ENCODE measurements at places on chromosomes 1 and 21. TPM values are rescaled to one million over a fixed set of nuclear protein-coding genes. Genes with fewer than 3 reads are reported as not detected.

Gene RIIAD1
- total RNA-seq, result not detected

Gene FCMR
- 2.7 TPM for total RNA-seq

Gene S100A7A
- not detected for total RNA-seq

GRCh38 chr1:207429963-207430362, 24.2 kb upstream of the CR2 start:
- no peak overlapping the region for H3K4me3 ChIP-seq
- H3K36me3 ChIP-seq, result no peaks in the 10 kb centered on the region
- H3K27ac ChIP-seq, result no peak overlapping the region
- no peaks in the 10 kb centered on the region for H3K27me3 ChIP-seq

- H3K27ac ChIP-seq, result no peak overlapping the region
- H3K4me1 ChIP-seq, result no peaks in the 10 kb centered on the region
- DNase-seq, result no peak
- H3K36me3 ChIP-seq, result peaks cover 31% of the 10 kb centered on the region
- no peaks in the 10 kb centered on the region for H3K27me3 ChIP-seq
Observed at GRCh38 chr1:39346872-39347271, 142.4 kb downstream of the MACF1 start.

DNA sequence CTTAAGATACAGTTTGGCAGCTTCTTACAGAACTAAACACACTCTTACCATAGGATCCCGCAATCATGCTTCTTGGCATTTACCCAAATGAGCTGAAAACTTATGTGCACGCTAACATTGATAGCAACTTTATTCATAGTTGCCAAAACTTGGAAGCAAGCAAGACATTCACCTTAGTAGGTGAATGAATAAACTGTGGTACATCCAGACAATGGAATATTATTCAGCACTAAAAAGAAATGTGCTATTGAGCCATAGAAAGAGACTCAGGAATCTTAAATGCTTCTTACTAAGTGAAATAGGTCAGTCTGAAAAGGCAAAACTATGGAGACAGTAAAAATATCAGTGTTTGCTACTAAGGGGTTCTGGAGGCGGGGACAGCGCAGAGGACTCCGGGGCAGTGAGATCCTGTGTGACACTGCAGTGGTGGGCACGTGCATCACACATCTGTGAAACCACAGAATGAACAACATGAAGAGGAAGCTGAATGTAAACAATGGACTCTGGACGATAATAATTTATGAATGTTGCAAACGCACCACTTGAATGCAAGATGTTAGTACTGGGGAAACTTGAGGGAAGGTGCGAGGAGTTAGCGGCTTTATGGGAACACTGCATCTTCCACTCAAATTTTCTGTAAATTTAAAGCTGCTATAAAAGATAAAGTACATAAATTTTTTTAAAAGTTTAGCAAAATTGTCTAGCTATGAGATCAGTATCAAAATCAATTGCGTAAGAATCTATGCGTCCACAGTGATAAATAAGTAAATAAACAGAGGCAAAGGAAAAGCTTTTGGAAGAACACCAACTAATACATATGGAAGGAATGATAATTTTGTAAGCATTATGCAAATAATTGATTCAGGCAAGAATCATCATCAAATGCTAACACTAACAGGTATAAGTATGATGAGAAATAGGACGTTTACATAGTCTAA, 15.4 kb upstream of the SPATC1L start:
- H3K36me3 ChIP-seq, result peaks cover 11% of the 10 kb centered on the region
- no peaks in the 10 kb centered on the region for H3K4me1 ChIP-seq
- H3K27ac ChIP-seq, result no peak overlapping the region
- no peak for DNase-seq
- no peak overlapping the region for H3K4me3 ChIP-seq

GRCh38 chr1:152965853-152966252, 4.6 kb upstream of the SPRR4 start:
- no peaks in the 10 kb centered on the region for H3K4me1 ChIP-seq
- no peaks in the 10 kb centered on the region for H3K27me3 ChIP-seq
- DNase-seq, result no peak
- H3K4me3 ChIP-seq, result no peak overlapping the region
- H3K27ac ChIP-seq, result no peak overlapping the region
- no peaks in the 10 kb centered on the region for H3K36me3 ChIP-seq

DNA sequence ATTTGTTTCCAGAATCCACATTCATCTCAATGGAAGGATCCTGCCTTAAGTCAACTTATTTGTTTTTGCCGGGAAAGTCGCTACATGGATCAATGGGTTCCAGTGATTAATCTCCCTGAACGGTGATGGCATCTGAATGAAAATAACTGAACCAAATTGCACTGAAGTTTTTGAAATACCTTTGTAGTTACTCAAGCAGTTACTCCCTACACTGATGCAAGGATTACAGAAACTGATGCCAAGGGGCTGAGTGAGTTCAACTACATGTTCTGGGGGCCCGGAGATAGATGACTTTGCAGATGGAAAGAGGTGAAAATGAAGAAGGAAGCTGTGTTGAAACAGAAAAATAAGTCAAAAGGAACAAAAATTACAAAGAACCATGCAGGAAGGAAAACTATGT, 2.6 kb downstream of the GADD45A start:
- H3K4me3 ChIP-seq, result no peak overlapping the region
- H3K36me3 ChIP-seq, result no peaks in the 10 kb centered on the region

DNA sequence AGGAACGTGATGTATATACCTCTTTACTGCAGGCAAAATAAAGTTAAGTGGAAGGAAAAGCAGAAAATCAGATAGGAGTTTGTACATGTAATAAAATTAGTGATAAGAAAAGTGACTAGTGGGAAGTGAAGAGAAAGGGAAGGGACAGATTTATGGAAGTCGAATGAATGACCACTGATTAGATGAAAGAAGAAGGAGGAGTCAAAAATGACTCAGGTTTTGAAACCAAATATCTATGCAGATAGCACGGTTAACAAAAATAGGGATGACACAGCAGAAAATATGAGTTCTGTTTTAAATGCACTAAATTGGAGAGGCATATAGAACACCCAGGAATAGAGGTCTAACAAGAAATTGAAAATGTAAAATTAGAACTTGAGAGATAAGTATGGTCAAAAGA, 128.0 kb downstream of the HMCN1 start:
- H3K36me3 ChIP-seq, result no peaks in the 10 kb centered on the region
- no peak for DNase-seq
- no peak overlapping the region for H3K27ac ChIP-seq
- H3K4me1 ChIP-seq, result peaks cover 4% of the 10 kb centered on the region
- H3K27me3 ChIP-seq, result no peaks in the 10 kb centered on the region

GRCh38 chr1:74395571-74395970, 116.8 kb downstream of the LRRC53 start:
- no peak for DNase-seq
- no peaks in the 10 kb centered on the region for H3K36me3 ChIP-seq
- no peak overlapping the region for H3K4me3 ChIP-seq
- no peak overlapping the region for H3K27ac ChIP-seq
